ENCODE measurements at places on chromosomes 2 and 18.

GRCh38 chr2:226310146-226310545, 489.5 kb downstream of the IRS1 start:
- no peak for DNase-seq
- H3K27ac ChIP-seq: no peak overlapping the region
- H3K4me3 ChIP-seq: no peak overlapping the region
- H3K4me1 ChIP-seq: no peaks in the 10 kb centered on the region

DNA sequence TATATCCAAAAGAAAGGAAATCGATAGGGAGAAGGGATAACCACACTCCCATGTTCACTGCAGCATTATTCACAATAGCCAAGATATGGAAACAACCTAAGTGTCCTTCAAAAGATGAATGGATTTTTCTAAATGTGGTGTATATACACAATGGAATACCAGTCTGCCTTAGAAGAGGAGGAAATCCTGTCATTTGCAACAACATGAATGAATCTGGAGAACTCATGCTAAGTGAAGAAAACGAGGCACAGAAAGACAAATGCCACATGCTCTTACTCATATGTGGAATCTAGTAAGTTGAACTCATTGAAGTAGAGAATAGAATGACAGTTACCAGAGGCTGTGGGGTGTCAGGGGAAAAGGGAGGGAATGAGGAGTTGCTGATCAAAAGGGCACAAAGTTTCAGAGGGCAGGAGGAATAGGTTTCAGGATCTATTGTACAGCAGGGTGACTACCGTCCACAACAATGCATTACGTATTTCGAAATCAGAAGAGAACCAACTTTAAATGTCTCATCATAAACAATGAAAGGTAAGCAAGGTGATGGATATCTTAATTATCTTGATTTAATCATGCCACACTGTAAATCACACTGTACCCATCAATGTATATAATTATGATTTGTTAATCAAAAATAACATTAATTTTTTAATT, 46.1 kb downstream of the SIGLEC15 start:
- peaks cover 15% of the 10 kb centered on the region for H3K36me3 ChIP-seq
- no peak overlapping the region for H3K4me3 ChIP-seq
- no peaks in the 10 kb centered on the region for H3K27me3 ChIP-seq

- no peak for DNase-seq
- H3K4me1 ChIP-seq: no peaks in the 10 kb centered on the region
- H3K4me3 ChIP-seq: no peak overlapping the region
Observed at GRCh38 chr2:15892151-15892880, 48.0 kb upstream of the MYCN start.

DNA sequence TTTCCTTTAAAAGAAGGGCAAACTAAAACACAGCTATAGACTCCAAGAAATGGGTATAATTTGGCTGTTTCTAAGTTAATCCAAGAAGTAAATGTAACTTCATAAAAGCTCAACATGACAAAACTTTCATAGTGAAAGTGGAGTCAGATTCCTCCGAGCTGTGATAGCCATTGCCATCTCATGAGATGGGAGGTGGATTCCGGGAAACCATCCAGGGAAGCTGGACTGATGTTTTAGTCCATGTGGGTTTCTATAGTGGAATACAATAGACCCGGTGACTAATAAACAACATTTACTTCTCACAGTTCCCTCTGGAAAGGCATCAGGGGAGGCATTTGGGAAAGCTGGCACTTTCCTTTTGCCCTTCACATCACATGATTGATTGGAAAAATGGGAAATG, 10.0 kb upstream of the LAPTM4A start:
- no peak overlapping the region for H3K4me3 ChIP-seq
- no peaks in the 10 kb centered on the region for H3K36me3 ChIP-seq
- no peaks in the 10 kb centered on the region for H3K4me1 ChIP-seq
- no peak for DNase-seq
- no peaks in the 10 kb centered on the region for H3K27me3 ChIP-seq

DNA sequence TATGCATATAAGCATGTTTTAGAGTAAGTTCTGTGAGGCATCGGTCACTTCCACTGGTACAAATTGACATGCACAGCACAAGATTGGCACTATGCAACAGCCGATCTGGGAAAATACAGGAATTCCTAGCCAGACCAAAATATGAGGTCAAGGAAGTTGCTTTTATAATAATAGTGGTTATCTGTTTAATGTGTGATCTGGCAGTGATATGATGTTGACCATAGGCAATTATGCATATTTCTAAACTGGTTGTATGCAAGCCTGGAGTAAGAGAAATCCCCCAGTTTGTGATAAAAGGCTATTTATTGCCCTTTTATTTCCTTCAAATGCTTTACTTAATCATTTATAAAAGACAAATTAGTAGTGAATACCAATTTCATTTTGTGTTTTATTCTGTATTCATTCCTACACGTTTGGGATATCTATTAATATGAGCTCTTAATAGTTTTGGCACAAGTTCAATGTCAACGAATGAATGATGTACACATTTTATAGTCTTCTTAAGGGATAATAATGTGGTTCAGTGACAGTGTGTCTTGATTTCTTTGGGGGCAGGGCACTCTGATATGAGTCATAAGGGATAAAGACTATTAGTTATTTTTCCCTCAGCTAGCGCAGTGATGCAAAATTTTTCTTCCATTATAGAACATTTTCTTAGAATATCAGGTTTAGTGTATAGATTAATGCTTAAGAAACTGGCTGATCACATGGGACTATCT, 34.7 kb upstream of the ZEB2 start:
- no peaks in the 10 kb centered on the region for H3K27me3 ChIP-seq
- H3K36me3 ChIP-seq: no peaks in the 10 kb centered on the region
- H3K27ac ChIP-seq: no peak overlapping the region
- DNase-seq: no peak

GRCh38 chr2:216789081-216789480, 70.8 kb downstream of the TNP1 start:
- no peak overlapping the region for H3K27ac ChIP-seq
- H3K27me3 ChIP-seq: no peaks in the 10 kb centered on the region

GRCh38 chr2:76009484-76009883, 298.8 kb upstream of the GCFC2 start:
- H3K36me3 ChIP-seq: no peaks in the 10 kb centered on the region
- no peaks in the 10 kb centered on the region for H3K4me1 ChIP-seq
- DNase-seq: no peak
- H3K27me3 ChIP-seq: no peaks in the 10 kb centered on the region
- H3K27ac ChIP-seq: no peak overlapping the region

GRCh38 chr2:179442206-179442605, 177.6 kb upstream of the SESTD1 start:
- no peak overlapping the region for H3K4me3 ChIP-seq
- H3K27me3 ChIP-seq: no peaks in the 10 kb centered on the region
- no peak overlapping the region for H3K27ac ChIP-seq
- no peaks in the 10 kb centered on the region for H3K4me1 ChIP-seq
- no peaks in the 10 kb centered on the region for H3K36me3 ChIP-seq

DNA sequence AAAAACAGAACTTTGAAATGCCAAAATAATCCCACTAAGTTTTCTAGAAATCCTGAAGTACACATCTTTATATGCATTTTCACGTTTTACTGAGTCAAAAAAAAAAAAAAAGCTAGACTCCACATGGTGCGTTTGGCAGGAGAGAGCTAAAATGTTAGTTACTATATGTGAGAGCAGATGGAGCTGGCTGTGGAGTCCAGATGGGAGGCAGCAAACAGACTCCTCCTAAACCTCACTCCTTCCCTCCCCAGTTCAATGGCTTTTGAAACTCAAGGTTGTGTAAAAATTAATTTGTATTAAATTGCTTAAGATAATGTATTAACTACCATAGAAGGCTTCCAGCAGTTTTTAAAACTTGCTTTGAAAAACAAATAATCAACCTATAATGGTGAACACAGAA, 248.8 kb downstream of the AGPS start:
- peaks cover 2% of the 10 kb centered on the region for H3K4me1 ChIP-seq
- H3K36me3 ChIP-seq: no peaks in the 10 kb centered on the region
- no peaks in the 10 kb centered on the region for H3K27me3 ChIP-seq
- no peak overlapping the region for H3K4me3 ChIP-seq
- H3K27ac ChIP-seq: no peak overlapping the region

- H3K4me3 ChIP-seq: no peak overlapping the region
- no peaks in the 10 kb centered on the region for H3K4me1 ChIP-seq
- DNase-seq: no peak
- no peak overlapping the region for H3K27ac ChIP-seq
Observed at GRCh38 chr2:120901201-120901600, 165.5 kb downstream of the GLI2 start.

DNA sequence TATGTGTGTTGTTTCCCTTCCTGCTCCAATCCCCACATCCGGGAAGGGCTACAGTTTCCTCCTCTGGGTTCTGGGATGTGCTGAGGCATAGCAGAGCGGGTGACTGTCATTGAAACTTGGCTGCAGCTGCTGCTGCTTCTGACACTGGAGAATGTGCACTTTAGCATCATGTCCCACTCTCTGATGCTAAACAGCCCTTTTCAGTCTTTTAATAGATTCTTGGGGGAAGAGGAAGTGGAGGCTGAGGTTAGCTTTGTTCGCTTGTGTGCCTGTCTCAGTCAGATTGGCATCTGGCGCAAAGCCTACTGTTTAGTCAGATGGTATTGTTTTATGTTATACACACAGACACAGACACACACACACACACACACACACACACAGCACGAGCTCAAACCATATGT, 136.5 kb upstream of the RND3 start:
- no peak for DNase-seq
- no peak overlapping the region for H3K4me3 ChIP-seq
- no peak overlapping the region for H3K27ac ChIP-seq

- no peak overlapping the region for H3K27ac ChIP-seq
- no peaks in the 10 kb centered on the region for H3K4me1 ChIP-seq
- DNase-seq: no peak
Observed at GRCh38 chr2:229530434-229530833, 183.9 kb downstream of the DNER start.

DNA sequence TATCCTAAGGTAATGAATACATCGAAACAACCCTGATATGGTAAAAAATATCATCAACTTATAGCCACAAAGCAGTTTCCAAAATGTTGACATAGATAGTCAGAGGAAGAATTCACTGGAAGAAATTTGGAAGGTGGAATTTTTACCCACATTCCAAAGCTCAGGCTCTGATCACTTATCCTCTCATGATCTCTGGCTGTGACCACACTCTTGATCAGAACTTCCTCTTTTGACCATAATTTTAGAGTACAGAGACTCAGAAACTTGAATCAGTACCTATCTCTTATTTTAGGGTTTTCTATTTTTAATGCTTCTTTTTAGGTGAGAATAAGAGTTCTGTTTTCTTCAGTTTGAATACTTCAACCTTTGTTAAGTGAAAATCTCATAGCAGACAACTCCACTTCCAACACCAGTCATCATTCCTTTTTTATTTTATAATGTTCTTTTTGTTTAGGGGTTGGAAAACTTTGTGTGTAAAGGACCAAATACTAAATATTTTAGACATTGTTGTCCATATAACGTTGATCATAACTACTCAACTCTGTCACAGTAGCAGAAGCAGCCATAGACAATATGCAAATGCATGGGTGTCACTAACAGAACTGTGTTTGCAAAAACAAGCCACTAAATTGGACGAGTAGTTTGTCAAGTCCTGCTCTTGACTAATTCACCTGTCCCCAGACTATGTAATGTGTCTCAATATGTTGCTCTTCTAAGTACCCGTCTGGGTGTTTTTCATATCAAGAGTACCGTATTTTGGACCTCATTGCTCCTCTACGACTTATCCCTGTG, 891.6 kb upstream of the CRIM1 start:
- H3K27ac ChIP-seq: no peak overlapping the region
- no peak overlapping the region for H3K4me3 ChIP-seq
- DNase-seq: no peak
- no peaks in the 10 kb centered on the region for H3K4me1 ChIP-seq
- no peaks in the 10 kb centered on the region for H3K36me3 ChIP-seq
- H3K27me3 ChIP-seq: no peaks in the 10 kb centered on the region

DNA sequence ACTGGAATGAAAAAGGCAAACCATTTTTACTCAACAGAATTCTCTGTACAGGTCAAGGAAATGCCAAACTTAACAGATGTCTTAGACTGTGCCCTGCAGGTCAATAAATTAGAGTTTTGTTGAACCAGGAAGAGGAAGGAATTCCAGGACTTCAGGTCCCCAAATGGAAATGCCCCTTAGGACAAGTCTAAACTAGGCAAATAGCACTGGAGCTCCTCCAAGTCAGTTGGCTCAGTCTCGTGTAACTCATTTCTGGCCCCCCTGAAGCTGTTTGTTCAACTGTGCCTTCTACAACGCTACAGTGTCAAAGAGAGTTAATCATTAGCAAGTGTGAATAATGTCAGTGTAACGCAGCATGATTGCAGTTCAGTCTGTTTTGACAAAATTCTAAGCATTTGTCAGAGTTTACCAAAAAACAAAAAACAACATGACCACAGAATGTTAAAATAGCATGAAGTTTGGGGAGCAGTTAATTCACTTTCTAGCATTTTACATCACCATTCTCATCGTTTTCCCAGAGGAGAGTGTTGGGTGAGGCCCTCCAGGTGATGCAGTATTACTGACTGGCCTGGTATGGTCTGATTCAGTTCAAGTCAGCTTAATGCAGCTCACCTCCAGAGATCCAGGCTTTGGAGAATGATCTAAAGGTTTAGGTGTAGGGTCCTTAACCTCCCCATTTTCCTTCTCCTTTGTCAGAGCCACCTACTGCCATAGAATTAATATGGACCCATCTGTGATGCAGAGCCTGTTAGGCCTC, 108.1 kb downstream of the AQP4 start:
- DNase-seq: no peak
- peak overlapping the region; percentile 57 for H3K27ac ChIP-seq
- H3K36me3 ChIP-seq: no peaks in the 10 kb centered on the region
- peaks cover 7% of the 10 kb centered on the region for H3K4me1 ChIP-seq

GRCh38 chr2:42693688-42694479, 70.1 kb downstream of the OXER1 start:
- H3K36me3 ChIP-seq: peaks cover 2% of the 10 kb centered on the region
- no peaks in the 10 kb centered on the region for H3K27me3 ChIP-seq
- H3K4me3 ChIP-seq: no peak overlapping the region
- H3K4me1 ChIP-seq: no peaks in the 10 kb centered on the region
- no peak overlapping the region for H3K27ac ChIP-seq

GRCh38 chr2:43941966-43942365, 53.8 kb downstream of the LRPPRC start:
- DNase-seq: no peak
- H3K27ac ChIP-seq: no peak overlapping the region
- no peaks in the 10 kb centered on the region for H3K27me3 ChIP-seq
- no peak overlapping the region for H3K4me3 ChIP-seq
- peaks cover 42% of the 10 kb centered on the region for H3K36me3 ChIP-seq

- no peak overlapping the region for H3K27ac ChIP-seq
- no peak for DNase-seq
- H3K4me3 ChIP-seq: no peak overlapping the region
- H3K36me3 ChIP-seq: no peaks in the 10 kb centered on the region
Observed at GRCh38 chr18:48727681-48728080, 188.8 kb downstream of the CTIF start.

Measured in liver (tissue), 10 donors.